Stimulated activated CD4-positive, alpha-beta T cell treated with anti-CD3 and anti-CD28 coated beads, Interleukin-12 subunit alpha, Interleukin-12 subunit beta, amount 100 ng/mL, for 24 hours (primary cell): ENCODE measurements at places on chromosomes 5 and 9.

GRCh38 chr5:87388129-87388528, 24.6 kb downstream of the CCNH start:
- DNase-seq, result no peak

GRCh38 chr5:79263290-79263689, 27.4 kb downstream of the JMY start:
- no peak for DNase-seq

- no peak for DNase-seq
These were observed 193.1 kb downstream of the PAX5 start for GRCh38 chr9:36840898-36841536.

- DNase-seq, result no peak
These were observed 125.3 kb downstream of the MCTP1 start for GRCh38 chr5:95159603-95160002.

DNA sequence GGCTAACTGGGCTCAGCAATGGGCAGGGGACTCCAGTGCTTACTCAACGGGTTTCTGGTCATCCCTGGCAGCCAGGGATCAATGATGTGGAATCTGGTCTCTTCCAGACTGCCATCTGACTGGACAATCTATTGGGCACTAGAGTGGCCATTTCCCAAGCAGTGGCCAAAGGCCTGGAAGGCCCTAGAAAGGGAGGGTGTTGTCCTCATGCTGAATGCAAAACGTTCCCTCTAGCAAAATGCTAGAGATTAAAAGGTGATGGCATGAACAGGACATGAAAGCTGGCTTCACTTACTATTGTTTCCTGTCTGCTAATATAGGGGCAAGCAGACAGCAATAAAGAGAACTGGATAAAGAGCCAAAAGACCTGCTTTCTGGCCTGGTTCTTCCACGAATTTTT, 254.2 kb upstream of the PANK3 start:
- DNase-seq, result no peak

GRCh38 chr5:73827106-73827450, 201.1 kb downstream of the ARHGEF28 start:
- no peak for DNase-seq

GRCh38 chr9:82574911-82575310, 488.0 kb downstream of the RASEF start:
- DNase-seq, result no peak

DNA sequence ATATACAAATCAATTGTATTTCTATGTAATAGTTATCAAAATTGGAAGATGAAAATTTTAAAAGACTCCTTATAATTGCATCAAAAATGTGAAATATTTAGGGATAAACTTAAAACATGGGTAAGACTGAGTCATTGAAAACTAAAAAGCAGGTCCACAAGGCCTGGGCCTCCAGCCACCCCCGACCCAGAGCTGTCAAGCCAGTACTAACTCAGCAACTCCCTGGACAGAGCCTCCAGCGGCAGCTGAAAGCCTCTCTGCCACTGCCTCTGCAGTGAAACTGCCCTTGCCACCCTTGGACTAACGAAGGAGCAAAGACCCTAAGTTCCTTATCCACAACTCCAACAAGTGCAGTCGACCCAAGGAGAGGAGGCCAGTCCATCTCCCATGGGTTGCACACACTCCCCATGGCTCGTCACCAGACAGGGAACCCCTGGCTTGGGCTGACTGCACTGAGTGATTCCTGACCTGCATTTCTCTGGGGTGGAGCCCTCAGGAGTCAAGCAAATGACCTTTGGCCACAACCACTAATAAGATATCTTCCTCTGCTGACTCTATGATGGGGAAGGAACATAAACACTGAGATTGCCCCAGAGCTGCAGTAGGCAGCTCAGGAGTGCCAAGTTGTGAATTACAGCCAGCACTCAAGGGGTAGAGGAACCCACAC, 20.5 kb downstream of the PTGER4 start:
- no peak for DNase-seq

- DNase-seq, result no peak
These were observed 51.4 kb downstream of the ATP10B start for GRCh38 chr5:160800375-160801275.

DNA sequence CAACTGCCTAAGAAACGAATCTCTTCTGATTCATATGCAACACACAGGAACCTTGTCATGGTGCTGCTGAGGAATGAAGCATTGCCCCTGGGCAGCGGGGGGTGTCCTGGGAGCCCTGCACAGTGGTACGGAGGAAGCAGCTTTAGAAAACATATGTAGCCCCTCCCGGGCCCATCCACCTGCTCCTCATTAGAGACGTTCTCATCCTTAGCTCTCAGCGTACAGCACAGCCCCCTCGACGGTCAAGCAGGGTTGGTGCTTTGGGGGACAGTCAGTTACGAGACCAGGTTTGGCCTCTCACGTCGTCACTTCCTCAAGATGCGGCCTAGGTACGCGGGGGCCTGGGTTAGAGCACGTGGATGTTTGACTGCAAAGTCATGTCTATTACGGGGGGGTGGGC, 28.4 kb upstream of the LAMC3 start:
- DNase-seq, result no peak

GRCh38 chr9:71308454-71308853, 187.0 kb upstream of the TRPM3 start:
- no peak for DNase-seq

GRCh38 chr5:174097486-174098185, 52.1 kb downstream of the NSG2 start:
- no peak for DNase-seq

DNA sequence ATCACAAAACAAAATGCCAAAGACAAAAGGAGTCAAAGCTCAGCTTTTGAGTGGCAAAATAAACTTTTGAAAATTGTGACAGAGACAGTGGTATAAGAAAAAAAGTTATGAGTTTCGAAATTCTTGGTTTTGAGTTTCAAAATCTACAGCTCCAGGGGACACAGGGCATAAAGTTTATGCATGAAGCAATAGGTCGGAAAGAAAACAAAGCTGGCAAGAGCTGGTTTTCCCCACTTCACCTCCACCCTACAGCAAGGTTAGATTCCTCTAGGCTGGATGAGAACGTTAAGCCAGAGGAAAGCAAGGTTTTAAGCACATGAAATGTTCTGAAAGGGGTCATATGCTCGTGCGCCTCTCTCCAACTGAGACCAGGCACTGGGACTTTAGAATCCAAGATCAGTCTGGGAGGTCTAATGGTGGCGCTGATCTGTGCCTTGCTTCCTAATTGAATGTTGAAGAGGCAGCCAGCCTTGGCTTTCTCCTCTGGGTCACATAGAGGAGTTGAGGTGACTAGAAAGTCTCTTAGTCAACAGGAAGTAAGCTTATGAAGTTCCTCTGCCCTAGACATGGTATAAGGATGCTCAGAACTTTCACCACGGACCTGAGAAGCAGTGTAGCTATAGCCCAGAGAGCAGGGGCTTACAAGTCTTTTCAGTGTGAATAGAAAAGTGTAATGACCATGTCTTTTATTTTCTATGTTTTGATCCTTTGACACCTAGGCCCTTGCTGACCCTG, 167.7 kb upstream of the DMAC1 start:
- DNase-seq, result no peak

GRCh38 chr5:68415177-68416085, 199.9 kb downstream of the PIK3R1 start:
- no peak for DNase-seq

GRCh38 chr5:174521449-174521848, 202.9 kb upstream of the MSX2 start:
- no peak for DNase-seq

DNA sequence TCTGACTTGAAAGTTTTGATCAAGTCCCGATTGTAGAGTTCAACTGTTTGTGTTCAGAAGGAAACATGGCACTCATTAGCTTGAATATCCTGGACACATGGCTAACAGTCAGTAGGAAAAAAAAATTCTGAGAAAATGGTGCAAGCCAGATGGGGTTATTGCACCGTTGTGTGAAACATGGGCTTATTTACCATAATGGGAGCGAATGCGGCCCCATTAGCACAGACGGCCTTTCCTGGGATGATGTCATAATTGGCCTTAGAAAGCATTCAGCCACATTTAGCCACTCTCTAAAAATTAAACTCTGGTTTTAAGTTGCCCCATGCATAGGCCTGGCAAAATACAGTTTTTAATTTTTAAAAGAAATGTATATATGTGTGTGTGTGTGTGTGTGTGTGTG, 112.1 kb downstream of the IRX2 start:
- no peak for DNase-seq

DNA sequence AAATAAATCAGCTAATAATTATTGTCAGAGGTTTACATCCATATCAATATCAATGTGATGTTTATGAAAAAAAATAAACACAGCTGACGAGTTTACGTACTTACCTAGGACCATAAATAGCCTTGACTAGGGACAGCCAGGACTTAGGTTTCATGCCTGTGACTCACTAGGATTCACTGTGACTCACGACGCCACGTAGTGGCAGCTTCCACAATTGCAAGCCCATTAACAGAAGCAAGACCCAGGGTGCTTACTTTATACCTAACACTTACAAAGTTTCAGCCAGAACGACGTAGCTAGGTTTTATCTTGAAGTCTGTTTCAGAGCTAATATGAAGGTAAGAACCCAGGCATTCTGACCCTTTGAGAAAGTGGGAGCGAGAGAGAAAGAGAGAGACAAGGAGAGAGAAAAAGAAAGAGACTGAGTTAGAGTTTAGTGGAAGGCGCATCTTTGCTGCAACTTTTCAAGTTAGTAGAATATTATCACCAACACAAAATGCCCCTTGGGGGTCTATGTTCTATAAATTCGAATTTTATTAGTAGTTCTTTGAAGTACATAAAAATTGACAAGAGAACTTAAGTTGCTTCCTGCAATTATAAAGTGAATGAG, 191.2 kb downstream of the GNA14 start:
- peak; percentile 59 for DNase-seq

DNA sequence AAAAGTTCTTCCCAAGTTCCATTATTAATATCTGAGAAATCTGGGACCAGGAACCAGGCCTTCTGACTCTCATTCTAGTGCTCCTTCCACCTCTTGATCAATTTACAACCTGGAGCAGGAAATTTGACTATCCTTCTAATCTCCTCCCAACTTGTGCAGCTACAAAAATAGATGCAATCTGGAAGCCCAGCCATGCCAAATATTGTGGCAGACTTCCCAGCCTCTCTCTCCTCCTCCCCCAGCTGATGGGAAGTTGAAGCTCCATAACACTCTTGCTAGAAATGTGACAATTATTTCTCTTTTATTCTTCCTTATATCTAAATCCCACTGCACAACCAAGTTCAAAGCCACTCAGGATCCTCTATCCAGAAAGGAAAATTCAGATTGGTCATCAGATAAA, 252.1 kb downstream of the SEC61B start:
- no peak for DNase-seq

DNA sequence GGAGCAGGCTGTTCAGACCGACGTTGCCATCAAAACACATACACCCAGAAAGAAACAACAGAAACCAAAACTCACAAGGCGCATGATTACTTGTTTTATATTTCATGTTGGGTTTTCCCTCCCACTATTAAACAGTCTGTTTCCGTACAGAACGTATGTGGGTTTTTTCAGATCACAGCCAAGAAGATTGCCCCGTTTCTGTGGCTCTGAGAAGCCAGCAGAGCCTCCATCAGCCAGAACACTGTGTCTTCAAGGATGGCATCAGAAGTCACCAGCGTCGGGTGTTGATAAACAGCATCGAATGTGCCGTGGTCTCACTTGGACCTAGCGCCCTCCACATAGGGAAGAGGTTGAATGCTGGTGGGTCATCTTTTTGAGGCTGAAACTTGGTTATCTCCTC, 42.8 kb downstream of the FAM78A start:
- no peak for DNase-seq

DNA sequence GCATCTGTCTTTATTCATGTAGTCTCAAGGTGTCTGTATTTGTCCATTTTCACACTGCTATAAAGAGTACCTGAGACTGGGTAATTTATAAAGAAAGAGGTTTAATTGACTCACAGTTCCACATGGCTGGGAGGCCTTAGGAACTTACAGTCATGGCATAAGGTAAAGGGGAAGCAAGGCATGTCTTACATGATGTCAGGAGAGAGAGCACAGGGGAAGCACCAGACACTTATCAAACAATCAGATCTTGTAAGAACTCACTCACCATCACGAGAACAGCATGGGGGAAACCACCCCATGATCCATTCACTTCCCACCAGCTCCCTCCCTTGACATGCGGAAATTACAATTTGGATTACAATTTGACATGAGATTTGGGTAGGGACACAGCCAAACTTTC, 44.2 kb downstream of the NLN start:
- no peak for DNase-seq

DNA sequence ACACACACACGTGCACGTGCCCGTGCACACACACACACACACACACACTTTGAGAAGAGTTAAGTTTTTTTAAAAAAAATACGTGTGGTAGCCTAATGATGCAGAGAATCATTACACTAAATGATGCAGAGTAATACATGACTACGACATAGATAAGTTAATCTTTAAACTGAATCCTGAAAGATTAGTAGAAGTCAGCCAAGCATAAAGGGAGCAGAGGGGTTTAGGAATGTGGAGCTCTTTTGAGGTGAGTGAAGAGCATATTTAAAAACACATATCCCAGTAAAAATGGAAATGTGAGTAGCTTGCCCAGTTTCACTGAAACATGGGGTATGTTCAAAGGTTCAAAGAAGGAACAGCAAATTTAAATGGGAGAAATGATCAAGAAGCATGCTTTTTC, 61.3 kb upstream of the TYRP1 start:
- DNase-seq, result no peak

GRCh38 chr5:121867403-121867802, 15.7 kb downstream of the FTMT start:
- DNase-seq, result no peak

- DNase-seq, result no peak
These were observed 2.4 kb downstream of the XPA start for GRCh38 chr9:97694769-97695168.

DNA sequence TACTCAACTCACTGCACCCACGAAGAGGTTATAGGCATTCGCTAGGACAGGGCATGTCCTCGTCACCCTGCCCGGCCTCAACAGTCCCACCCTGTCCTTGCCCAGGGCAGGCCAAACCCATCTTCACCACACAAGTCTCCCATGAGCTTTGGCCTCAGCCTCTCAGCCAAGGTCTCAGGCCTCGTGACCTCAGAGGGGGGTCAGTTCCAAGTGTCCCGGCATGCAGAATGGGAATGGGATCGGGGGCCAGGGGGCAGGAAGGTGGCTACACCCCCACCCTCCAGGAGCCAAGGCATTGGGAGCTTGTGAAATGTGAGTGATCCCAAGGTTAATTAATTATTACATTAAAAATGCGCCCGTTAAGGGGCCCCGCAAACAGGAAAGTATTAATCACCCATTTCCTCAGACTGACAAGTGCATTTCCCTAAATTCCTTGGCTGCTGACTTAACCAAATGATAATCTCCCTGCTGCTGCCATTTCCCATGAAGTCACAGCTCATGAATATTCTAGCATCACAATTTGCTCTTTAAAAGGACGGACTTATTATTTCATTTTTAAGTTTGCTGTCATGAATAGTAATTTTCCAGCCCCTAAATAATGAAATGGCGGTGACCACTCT, 8.0 kb upstream of the UBAC1 start:
- DNase-seq, result no peak

GRCh38 chr5:180975338-180975737, 13.3 kb upstream of the BTNL3 start:
- DNase-seq, result no peak
